ENCODE measurements at places on chromosomes 3 and 15. TPM values are rescaled to one million over a fixed set of nuclear protein-coding genes. Genes with fewer than 3 reads are reported as not detected.

DNA sequence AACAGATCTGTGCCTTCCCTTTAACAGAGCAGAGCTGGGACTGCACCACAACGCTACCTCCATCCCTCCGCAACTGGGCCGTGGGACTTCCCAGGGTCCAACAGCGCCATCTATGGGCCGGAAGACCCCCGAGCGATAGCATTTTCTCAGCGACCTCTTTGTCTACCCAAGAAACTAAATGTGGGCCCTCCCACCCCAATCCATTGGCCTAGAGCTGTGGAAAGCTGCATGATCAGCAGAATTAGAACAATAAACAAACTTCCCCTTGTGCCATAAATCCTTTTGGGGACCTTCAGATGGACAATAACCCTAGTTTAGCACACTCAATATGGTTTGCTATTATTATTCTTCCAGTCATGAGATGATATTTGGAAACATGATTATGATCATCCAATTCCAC lies 74.8 kb upstream of the NTRK3 start:
- peak; percentile 91 for DNase-seq

GRCh38 chr3:176328198-176328597 lies 869.1 kb downstream of the TBL1XR1 start:
- DNase-seq = no peak

ST8SIA2 gene
- 2.9 TPM for total RNA-seq

GOLIM4 gene
- 23.9 TPM for total RNA-seq

GRCh38 chr3:41681479-41681878 lies 280.4 kb downstream of the ULK4 start:
- no peak for DNase-seq

DNA sequence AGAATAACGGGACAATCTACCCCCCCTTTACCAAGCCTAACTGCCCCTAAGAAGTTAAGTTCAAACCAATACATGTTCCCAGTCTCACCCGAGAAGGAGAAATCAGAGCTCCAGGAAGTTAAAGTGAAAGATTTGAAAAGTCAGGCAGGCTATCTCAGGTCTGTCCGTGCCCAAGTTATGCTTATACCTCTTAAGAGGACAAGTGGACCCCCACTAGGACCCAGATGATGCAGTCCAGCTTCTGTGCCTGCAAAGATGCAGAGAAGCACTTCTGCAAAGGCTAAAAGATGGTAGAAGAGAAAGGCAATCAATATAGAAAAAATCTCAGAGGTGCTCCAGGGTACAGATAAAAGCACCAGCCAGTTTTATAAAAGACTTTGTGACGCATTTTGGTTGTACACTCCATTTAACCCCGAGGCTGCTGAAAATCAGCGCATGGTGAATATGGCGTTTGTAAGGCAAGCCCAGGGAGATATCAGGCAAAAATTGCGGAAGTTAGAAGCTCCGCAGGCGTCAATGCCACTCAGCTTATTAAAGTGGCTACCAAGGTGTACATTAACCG lies 9.8 kb upstream of the SLC9C1 start:
- no peak for DNase-seq

DNA sequence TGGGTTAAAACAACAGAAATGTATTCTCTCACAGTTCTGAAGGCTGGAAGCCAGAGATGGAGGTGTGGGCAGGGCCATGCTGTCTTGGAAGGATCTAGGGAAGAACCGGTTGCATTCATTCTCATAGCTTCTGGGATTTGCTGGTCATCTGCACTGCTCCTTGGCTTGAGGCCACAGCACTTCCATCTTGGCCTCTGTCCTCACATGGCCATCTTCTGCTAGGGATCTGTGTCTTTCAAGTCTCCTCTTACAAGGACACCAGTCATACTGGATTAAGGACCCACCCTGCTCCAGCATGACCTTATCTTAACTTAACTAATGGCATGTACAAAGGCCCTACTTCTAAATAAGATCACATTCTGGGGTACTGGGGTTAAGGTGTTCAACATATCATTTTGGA lies 47.7 kb downstream of the RPLP1 start:
- DNase-seq = no peak

MB21D2 gene
- total RNA-seq = 14.0 TPM

DNA sequence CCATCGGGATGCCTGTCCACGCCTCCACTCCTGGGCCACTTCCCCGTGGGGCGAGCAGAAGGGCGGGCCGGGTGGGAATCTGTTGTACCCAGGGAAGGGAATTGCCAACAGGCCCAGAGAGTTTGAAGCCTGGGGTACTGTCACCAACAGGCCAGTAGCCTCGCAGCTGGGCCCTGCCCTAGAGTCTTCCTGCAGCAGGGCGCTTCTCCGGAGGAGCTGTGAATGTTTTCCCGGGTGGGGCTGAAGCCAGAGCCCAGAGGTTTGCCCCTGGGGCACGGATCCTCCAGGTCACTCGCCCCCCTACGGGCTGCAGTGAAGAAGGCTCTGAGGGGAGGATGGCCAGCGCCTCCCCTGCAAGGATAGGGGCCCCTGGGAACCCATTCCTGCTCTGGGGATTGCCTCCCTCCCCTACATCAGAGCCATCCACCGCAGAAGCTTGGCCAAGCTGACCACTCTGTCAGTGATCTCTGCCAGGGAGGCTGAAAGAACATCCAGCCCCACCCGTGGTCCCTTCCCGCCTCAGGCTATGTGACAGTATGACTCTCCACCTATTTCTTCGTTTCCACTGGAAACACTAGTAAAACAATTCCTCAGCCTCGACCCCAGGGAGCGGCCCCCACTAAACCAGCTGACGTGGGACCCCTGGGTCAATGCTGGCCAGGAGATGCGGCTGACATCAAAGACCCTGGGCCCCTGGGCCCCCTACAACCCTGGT lies 16.8 kb downstream of the CIDEC start:
- no peak for DNase-seq

DNA sequence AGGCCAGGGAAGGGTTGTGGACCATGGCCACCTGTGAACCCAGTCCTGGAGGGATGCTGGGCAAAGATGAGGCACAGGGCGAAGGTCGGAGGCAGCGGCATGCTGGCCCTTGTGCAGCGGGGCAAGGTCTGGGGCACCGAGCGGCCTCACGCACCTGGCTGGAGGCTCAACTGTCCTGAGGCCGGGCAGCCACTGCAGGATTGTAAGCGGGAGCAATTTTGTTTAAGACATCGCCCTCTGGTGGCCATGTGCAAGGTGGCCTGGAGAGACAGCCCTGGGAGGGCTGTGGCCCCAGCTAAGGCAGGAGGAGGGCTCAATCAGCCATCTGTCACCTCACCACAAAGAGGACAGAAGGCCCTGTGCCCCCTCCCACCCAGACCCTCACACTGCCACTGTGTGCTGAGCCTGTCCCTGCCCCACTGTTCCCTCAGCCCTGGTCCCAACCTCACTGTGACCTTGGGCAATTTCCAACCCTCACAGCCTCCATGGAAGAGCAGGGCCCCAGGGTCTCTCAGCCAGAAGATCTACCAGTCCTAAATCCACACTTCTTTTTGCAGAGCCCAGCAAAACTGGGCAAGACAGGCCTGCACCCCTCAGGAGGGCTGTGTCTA lies 46.2 kb downstream of the TPRA1 start:
- DNase-seq = peak; percentile 87

DNA sequence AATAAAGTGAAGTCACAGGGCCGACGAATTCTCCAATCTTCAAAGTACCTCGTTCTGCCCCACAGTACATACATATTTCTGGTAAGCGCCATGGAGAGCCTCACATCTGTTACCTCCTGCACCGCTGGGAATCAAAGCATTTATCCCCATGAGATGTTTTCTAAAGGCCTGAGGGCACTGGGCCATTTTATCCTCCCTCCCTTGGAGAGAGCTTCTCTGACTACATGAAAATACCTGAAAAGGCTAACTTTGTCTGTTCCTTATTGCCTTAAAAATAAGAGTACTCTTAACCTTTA lies 148.1 kb downstream of the RORA start:
- no peak for DNase-seq

CHRM5 gene
- not detected for total RNA-seq

DNA sequence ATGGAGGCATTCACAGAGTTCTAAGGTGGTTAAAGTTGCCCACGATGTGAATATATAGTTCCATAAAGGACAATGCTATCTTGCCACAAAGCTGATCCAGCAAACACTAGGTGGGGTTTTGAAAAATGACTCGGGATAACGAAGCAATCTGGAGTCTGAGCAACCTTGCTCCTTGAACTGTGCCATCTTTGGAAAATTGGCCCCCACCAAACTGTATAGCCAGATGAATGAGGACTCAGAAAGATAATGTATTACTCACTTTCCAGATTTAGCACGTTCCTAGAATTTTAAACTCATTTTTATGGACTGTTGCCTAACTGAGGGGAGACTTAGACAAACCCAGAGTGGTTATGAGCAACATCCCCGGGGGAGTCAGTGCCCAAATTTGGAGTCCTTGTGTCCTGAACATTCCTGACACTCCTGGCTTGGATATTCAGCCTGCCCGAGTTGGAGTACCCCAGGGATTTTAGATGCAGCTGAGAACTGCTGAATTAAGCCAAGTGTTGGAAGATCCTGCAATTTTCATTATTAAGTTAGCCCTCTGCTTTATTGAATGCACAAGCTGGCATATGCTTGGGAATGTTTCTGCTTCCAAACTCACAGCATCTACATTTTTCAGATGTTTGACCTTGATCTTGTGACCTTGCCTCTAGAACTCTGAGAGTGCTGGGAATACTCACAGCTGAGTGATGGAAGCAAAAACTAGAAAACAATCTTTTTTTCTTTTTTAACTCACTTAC lies 8.8 kb upstream of the MAGI1 start:
- DNase-seq = no peak

- DNase-seq = no peak
Measured at GRCh38 chr3:21751886-21752285, 876 bp upstream of the ZNF385D start.

- DNase-seq = peak; percentile 30
Measured at GRCh38 chr3:33803894-33804526, 5.6 kb downstream of the PDCD6IP start.

DNA sequence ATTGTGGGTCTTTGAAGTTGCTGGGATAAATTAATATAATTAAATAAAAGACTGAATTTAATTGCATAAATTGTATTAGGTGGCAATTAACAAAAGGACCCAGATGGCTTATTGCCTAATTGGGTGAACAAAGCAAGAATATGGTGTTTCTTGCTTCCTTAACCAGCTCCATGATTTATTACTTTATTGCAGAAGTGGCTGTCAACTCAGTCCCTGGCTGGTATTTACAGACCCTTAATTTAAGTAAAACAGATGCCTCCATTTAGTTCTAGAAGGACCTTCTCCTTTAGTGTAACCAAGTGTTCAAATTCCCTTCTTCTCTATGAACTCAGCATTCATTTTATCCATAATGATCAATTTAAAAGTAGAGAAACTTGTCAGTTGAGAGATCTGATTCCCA lies 35.1 kb downstream of the DPH3 start:
- DNase-seq = no peak

HHATL gene
- 0.21 TPM for total RNA-seq

SLCO3A1 gene
- total RNA-seq = 9.8 TPM

- DNase-seq = no peak
Measured at GRCh38 chr3:30186741-30187219, 419.6 kb upstream of the TGFBR2 start.

DNA sequence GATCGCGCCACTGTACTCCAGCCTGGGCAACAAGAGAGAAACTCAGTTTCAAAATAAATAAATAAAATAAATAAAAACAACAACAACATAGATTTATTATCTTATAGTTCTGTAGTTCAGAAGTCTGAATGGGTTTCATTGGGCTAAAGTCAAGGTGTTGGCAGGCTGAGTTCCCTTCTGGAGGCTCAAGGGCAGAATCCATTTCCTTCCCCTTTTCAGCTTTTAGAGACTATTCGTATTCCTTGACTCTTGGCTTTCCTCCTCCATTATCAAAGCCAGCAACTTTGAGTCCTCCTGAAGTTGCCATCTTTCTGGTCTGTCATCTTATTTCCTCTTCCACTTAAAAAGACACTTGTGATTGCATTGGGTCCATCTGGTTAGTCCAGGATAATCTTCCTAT lies 12.1 kb downstream of the BLM start:
- no peak for DNase-seq

DNA sequence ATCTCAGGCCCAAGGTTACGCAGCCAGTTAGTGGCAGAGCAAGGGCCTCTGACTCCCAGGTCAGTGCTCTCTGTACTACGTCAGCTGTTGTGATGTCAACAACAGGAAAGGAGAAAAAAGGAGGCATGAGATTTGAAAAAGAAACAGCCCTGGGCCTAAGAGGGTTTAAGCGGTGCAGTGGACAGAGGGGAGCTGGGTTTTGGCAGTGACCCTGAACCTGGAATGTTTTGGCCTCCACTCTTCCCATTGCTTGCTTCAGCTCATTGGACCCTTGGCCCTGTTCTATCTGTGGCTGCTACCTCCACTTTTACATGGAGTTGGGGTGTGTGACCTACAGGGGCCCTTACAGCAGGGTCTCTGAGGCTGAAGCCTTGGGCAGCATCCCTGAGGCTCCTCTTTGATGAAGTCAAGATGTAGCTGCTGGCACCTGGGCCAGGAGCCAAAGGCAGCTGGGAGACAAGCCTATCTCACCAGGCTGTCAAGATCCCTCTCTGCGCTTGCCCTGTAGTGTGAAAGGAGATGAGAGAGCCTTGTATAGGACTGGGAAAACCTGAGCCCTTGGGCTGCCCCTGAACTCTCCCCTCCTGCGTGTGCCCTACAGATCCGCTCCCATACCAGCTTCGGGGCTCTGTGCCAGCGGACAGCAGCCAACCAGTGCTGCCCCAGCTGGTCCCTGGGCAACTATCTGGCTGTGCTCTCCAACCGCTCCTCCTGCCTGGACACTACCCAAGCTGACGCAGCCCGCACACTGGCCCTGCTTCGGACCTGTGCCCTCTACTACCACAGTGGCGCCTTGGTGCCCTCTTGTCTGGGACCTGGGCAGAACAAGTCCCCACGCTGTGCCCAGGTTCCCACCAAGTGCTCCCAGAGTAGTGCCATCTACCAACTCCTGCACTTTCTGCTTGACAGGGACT lies 8.7 kb downstream of the DISP2 start:
- no peak for DNase-seq

DNA sequence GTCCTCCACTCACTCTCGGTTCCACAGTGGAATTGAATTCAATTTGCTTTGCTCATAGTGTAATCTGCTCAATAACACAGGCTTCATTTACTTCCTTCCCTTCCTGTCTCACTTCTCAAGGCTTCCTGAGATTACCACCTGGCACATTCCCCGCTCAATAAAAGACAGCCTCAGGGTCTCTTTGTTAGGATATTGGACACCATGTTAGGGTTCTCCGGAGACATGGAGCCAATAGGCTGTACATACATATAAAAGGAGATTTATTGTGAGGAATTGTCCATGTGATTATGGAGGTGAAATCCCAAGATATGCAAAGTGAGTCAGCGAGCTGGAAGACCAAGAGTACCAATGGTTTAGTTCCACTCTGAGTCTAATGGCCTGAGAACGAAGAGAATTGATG lies 974.5 kb downstream of the CADM2 start:
- DNase-seq = no peak

DNA sequence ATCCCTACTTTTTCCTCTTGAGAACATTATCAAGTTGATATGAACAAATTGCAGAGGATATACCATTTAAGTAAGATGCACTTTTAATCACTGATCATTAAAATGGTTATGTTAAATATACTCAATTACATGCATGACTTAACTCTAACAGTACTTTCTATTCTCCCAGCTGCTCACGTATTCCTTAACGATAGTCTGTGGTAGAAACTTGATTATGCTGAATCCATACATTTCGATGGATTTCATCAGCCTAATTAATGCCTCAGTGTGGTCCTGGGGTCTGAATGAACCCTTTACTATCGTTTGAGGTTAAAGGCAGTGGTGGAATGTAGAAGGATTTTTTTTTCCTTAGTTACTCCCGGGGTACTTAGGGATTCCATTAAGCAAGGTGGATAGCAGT lies 18.6 kb downstream of the SOX2 start:
- no peak for DNase-seq
